Esophagus muscularis mucosa (tissue), 4 donors: ENCODE measurements at places on chromosomes 1 and 21. TPM values are rescaled to one million over a fixed set of nuclear protein-coding genes. Genes with fewer than 3 reads are reported as not detected.

DNA sequence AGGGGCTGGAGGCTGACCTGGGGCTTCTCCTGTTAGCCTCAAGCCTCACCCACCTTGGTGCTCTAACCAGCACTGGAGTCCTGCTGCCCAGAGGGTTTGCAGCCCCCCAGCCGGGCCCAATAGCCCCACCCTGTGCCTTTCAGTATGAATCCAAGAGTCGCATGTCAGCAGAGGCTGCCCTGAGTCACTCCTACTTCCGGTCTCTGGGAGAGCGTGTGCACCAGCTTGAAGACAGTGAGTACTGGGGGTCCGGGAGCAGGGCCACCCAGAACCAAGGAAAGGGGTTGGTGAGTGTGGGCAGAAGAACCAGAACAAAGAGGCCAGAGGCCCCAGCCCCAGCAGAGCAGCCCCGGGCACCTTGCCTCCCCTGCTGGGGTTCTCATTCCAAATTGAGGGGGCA lies 25.6 kb downstream of the CDK18 start:
- H3K27me3 ChIP-seq, result peaks cover 9% of the 10 kb centered on the region
- H3K4me3 ChIP-seq, result no peak overlapping the region
- peaks cover 16% of the 10 kb centered on the region for H3K36me3 ChIP-seq
- DNase-seq, result no peak
- H3K4me1 ChIP-seq, result peaks cover 10% of the 10 kb centered on the region

- H3K27ac ChIP-seq, result no peak within 1 kb of the TSS
- peak within 1 kb of the TSS; percentile 12 for H3K4me3 ChIP-seq
- H3K4me1 ChIP-seq, result peaks cover 15% of the 10 kb centered on the region
- no peaks in the 10 kb centered on the region for H3K36me3 ChIP-seq
Measured at GRCh38 chr1:28176492-28177470, at the start of gene PTAFR. Gene PTAFR, minus strand, starts transcription at chr1:28176690. Its CDS starts 25,669 bp downstream, at chr1:28151021.

- no peak for DNase-seq
- H3K4me1 ChIP-seq, result peaks cover 22% of the 10 kb centered on the region
- no peak overlapping the region for H3K4me3 ChIP-seq
- H3K36me3 ChIP-seq, result no peaks in the 10 kb centered on the region
- H3K27me3 ChIP-seq, result no peaks in the 10 kb centered on the region
Measured at GRCh38 chr1:80533093-80533492, 1267.6 kb upstream of the ADGRL2 start.

- H3K36me3 ChIP-seq, result no peaks in the 10 kb centered on the region
- no peaks in the 10 kb centered on the region for H3K27me3 ChIP-seq
- H3K4me1 ChIP-seq, result no peaks in the 10 kb centered on the region
- H3K4me3 ChIP-seq, result no peak overlapping the region
- DNase-seq, result no peak
Measured at GRCh38 chr1:78254517-78254916, 208.8 kb downstream of the GIPC2 start.

DNA sequence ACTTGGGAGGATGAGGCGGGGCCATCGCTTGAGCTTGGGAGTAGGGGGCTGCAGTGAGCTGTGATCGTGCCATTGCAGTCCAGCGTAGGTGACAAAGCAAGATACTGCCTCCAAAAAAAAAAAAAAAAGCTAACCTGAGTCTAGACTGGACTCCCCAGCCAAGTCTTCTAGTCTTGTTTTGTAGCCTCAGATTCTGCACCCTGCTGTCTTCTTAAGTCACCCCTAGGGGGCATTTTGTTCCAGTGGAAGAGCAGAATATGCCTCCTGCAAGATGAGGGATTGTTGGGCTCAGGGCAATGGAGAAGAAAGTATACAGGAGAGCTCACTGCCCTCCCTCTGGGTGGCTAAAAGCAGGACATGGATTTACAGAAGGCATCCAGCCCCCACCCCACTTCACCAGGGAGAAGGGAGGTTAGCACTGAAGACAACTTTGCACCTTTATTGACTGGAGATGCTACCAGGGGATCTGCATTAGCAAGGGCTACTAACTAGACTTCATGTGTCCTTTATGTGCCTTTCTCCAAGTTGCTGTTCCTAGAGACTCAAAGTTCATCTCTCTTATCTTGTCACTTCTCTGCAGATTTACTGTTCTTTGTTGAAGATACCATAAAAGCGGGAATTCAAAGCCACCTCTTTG lies 15.3 kb upstream of the RNF187 start:
- DNase-seq, result no peak
- H3K4me1 ChIP-seq, result no peaks in the 10 kb centered on the region
- no peak overlapping the region for H3K4me3 ChIP-seq
- no peaks in the 10 kb centered on the region for H3K36me3 ChIP-seq
- H3K27ac ChIP-seq, result no peak overlapping the region

GUCA2B gene
- not detected for total RNA-seq

HSPA13 gene
- 18.7 TPM for total RNA-seq
